AML-193 (cell line): ENCODE measurements at places on chromosomes 3 and 15.
A peak's percentile ranks its signal among the peaks of the same experiment; 100 is the strongest.

DNA sequence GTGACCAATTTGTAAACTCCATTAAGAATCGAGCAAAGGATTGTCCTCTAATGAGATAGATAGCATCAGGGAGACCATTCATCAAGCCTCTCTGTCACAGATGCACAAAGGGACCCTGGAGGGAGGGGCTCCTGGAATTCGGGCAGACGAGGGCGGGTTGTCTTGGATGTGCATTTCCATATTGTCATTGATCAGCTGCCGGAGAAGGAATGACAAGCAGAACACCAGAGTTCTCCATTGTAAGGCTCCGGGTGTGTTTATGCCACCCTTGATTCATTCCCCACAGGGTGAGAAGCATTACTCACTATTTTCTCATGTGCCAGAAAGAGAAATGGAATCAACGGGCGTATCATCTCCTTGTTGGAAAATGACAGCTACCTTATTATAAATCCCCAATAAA is 167.5 kb downstream of the EBLN2 start:
- DNase-seq = no peak

- no peak for DNase-seq
These were observed 20.9 kb downstream of the SMAD6 start for GRCh38 chr15:66722757-66723540.

DNA sequence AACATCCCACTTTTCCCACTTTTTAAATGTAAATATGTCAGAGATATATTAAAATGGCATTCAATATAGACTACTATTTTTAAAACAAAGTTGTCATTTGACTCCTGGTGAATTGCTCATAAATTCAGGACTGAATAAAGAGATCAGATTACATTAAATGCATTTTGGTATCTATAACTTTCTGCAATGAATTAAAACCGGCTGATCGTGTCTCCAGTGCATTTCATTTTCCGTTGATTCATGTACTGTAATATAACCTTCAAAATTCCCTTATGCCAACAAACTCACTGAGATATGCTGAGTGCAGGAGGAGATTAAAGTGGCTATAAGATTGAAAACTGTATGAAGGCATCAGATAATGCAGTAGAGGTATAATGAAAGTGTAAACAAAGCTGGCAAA is 361.1 kb upstream of the CDIN1 start:
- DNase-seq = no peak

- peak; percentile 43 for DNase-seq
These were observed 8.7 kb downstream of the HYPK start for GRCh38 chr15:43808960-43809678.

GRCh38 chr3:180749796-180750195 is 70.5 kb upstream of the CCDC39 start:
- DNase-seq = no peak

DNA sequence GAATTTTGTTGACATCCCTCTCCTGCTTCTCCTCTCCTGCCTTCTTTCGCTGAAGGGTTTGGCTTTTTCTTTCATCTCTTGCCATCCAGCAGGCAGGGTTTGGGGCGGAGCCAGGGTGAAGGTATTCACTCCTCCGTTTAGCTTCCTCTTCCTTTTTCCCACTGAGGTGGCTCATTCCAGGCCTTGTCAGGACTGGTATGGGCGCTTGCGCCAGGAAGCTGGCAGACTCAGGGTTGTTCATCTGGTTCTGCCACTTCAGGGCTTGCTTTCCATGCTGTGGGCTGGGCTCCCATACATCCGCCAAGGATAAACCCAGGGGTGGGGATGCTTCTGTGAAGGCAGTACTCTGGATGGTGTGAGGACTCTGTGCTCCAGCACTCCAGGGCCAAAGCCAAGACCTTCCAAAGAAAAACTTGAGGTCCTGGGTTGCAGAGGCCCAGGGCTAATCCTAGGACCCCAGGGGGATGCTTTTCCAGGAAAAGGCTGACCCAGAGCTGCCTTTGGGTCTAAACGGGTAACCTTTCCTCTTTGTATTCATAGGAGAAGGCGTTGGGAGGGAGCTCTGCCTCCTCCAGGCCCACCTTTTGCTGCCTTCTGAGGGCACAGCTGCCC is 7.7 kb upstream of the AMOTL2 start:
- DNase-seq = no peak

GRCh38 chr3:13269711-13270378 is 150.3 kb downstream of the NUP210 start:
- DNase-seq = no peak

- DNase-seq = no peak
These were observed 181.7 kb downstream of the BBX start for GRCh38 chr3:107704477-107704876.

- peak; percentile 16 for DNase-seq
These were observed 230.4 kb downstream of the ADAMTS17 start for GRCh38 chr15:100111125-100112060.

GRCh38 chr3:17935222-17935621 is 192.8 kb upstream of the TBC1D5 start:
- no peak for DNase-seq

- DNase-seq = no peak
These were observed 41.7 kb upstream of the ZBTB38 start for GRCh38 chr3:141326626-141327025.

DNA sequence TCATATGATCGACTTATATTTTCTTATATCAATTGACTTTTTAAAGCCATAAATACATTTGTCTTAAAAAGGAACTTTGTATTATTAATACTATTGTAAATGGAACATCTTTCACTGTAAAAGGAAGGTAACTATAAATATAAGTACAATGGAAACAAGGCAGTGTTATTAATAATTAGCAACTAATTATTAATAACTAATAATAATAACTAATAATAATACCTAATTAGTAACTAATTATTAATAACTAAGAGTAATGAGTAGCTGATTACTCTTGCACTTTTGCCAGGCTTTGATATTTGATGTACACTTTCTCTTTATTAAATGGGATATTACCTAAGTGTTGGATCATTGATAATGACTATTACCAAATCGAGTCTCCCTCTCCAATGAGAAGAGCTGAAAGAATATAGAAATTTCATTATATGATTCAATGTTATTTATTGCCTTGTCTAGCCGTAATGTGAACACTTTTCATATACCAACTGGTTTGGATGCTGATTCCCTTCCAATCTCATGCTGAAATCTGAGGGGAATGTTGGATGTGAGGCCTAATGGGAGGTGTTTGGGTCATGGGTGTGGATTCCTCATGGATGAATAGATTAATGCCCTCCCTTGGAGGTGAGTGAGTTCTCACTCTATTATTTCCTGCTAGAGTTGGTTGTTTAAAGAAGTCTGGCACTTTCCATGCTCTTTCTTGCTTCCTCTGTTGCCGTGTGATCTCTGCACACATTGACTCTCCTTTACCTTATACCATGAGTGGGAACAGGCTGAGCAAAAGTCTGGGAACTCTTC is 202.1 kb upstream of the ZBTB20 start:
- no peak for DNase-seq

- DNase-seq = no peak
These were observed 14.9 kb downstream of the SH3GL3 start for GRCh38 chr15:83462026-83462425.

GRCh38 chr3:31946484-31947081 is 34.5 kb downstream of the OSBPL10 start:
- DNase-seq = no peak

DNA sequence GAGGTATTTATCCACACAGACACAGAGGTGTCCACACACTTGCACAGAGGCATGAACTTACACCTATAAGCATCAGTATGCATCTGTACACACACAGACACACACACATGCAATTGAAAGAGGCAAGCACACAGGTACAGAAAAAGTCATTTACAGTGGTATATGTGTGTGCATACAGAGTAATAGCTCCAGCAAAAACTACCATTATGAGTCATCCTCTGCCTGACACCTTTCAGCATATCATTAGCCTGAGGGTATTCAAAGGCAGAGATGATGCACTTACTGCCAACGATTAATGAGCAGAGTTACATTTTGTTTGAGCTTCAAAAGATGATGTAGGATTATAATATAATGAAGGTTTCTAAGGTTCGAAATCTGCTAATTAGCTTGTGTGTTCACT is 100.3 kb upstream of the TPRG1 start:
- no peak for DNase-seq

DNA sequence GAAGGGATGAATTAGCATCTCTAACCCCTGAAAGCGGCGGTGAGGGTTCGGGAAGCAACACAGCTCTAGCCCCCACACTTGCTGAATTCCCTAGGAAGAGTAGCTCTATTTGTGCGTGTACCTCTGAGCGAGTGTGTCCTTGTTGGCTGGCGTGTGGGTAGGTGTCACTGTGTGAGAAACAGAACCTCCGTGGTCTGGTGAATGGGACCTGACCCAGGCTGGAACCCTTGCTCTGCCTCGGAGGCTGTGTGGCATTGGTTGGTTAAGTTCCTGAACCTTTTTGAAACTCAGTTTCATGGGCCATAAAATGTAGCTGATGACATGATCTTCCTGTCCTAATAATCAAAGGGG is 414 bp upstream of the TMEM115 start:
- DNase-seq = no peak

DNA sequence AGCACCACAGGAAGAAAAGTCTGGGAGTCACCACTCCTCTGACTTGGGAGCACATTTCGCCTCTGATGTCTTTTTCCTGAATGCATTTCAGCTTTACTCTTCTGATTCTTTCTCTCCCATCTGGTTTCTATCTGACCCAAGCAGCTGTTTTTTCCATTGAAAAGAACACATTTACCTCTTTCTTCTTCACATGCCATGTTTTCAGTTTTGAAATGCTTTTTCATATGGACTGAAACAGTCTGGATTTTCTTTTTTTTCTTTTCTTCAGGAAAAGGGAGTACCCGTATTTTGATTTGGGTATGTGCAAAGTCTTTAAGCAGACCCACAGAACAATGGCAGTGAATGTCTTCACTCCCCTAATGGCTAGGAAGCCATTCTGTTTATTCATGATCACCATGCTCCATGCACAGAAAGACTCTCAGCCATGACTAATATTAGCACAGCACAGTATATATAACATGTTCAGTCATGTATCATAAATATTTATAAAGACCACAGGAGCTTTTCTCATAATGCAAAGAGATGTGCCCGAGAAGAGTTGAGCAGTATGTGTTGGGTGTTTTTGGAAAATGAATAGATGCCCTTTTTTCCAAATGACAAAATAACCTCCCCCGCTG is 82.7 kb upstream of the LRIG1 start:
- no peak for DNase-seq

DNA sequence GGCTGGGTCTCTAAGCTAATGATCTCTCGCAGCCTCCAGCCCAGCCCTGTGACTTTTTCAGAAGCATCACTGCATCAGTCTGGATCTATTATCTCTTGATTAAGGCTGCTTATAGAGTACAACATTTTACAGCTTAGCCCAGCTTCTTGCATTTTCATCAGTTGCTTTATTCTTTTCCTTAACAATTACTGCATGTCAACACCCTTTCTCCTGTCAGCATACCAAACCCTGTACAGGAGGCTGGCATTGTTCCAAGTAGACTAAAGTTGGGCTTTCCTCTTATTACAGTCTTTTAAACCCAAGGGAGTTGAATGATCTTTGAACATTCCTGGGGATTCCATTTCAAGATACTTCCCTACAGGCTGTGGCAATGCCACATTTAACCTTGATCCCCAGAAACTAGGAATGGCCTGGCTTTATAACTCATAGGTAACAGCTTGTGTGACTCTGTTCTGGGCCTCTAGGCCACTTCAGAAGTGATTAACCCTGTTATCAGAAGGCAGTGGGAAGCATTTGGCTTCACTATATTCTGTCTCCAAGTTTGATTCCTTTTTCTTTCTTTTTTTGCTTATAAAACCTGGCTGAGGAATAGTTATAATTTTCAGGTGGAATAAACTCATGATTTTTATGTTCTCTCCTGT is 182.9 kb downstream of the KCNMB2 start:
- DNase-seq = no peak

- DNase-seq = no peak
These were observed 76.8 kb downstream of the SMAD3 start for GRCh38 chr15:67142092-67142766.

DNA sequence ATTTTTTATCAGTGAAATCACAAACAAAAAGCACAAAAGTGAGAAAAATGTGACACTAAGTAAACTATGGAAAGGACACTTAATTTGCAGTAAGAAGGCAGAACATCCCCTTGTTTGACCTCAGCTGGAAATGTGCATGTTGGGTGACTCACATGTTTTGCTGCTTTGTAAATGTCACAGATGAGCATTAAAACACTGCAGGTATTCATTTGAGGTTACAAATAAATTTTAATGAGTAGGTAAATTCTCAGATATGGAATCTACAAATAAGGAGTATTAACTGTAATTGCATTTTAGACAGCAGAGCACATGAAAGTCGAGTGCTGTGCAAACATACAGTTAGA is 20.3 kb downstream of the CHMP2B start:
- no peak for DNase-seq

GRCh38 chr15:37076543-37076942 is 23.8 kb downstream of the MEIS2 start:
- DNase-seq = no peak

DNA sequence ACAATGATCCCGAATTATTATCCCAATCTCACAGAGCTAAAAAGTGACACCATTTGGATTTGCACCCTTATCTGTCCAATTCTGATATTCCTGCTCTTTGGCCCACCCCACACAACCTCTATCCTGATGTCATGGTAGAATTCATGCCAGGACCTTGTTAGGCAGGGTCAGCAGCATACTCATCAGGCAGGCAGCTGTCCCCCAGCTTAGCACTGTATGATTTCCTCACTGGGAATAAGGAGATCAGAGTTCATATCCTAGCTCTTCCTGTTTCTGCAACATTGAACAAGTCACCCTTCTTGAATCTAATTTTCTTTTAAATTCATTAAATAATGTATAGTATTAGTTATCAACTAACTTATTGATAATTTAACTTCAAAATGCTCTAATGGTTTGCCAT is 12.0 kb upstream of the C3orf80 start:
- DNase-seq = no peak

- DNase-seq = no peak
These were observed 7.3 kb upstream of the SEMA3F start for GRCh38 chr3:50147861-50148260.

- peak; percentile 56 for DNase-seq
These were observed 8.4 kb downstream of the CSK start for GRCh38 chr15:74790080-74790916.

DNA sequence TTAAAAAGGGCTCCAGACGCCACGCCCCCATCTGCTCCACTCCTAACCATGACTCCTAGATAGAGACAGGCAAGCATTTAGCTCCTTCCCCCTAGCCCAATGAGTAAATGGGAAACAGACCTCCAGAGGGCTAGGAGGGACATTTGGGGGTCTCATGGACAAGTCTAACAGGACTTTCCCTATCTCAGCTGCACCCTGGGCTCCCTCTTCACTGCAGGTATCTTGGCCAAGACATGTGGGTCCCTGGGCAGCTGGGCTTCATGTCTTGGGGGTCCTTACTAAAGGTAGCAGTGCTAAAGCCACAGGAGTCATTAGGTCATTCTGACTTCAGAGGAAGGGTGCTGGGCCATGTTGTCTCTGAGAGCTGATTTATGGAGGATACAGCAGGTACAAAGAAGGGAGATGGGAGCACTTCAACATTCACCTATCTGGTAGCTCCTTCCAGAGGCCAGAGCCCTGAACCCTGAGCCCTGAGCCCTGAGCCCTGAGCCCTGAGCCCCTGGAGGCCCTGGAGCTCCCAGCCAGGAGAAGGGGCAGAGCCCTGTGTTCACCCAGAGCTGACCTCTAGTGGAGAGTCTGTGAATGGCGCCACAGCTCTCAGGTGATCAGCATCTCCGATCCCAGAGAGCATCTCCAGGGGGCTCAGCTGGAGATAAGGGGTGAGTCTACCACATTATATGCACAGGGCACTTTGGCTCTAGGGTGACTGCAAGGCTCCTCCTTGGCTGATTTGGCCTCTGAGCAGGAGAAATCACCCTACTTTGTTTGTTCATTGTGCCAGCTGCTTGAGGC is 40.1 kb upstream of the EPHB1 start:
- peak; percentile 57 for DNase-seq
